ENCODE measurements at places on chromosomes 4 and X.

DNA sequence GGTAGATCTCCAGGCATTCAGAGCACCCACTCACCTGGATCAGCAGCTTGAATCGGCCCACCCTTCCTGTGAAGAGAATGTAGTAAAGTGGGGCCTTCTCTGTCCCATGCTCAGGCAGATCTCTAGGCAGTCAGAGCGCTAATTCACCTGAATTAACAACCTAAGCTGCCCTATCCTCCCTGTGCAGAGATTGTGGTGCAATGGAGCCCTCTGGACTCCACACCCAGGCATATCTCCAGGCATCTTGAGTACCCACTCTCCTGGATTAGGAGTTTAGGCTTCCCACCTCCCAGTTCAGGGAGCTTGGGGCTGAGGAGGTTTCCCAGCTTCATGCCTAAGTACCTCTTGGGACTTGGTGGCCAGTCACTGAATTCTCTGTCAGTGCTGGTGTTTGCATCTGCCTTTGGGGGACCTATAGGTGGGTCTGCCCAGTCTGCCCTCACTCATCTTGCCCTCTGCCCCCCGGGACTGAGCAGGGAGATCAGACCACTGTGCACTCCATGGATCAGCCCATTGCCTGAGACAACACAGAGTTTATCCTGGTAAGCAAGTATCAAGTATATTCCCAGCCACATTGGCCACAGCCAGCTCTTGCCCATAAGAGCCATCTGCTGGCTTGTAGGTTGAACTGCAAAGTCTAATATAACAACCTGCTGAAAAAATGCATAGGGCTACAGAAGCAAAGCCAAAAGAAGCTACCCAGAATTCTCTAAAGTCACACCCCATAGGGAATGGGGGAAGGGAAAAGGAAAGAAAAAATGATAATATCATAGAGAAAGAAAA, 372.9 kb downstream of the KLHL13 start:
- DNase-seq = no peak

GRCh38 chrX:50036426-50036825, 114.0 kb downstream of the CLCN5 start:
- DNase-seq = no peak

DNA sequence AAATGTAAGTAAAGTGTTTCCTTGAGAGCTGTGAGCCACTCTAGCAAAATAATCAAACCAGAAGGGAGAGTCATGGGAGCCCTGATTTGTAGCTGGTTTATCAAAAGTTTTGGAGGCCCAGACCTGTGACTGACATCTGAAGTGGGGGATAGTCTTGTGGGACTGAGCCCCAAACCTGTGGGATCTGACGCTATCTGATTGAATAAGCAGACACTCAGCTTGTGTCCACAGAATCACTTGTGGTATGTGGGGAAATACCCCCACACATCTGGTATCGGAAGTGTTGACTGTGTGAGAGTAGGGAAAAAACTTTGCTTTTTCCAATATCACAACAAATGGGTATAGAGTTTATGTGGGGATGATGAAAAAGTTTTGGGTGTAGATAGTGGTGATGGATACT, 35.4 kb downstream of the FUNDC1 start:
- DNase-seq = no peak

- no peak for DNase-seq
Measured at GRCh38 chr4:687971-688853, 739 bp downstream of the SLC49A3 start.

DNA sequence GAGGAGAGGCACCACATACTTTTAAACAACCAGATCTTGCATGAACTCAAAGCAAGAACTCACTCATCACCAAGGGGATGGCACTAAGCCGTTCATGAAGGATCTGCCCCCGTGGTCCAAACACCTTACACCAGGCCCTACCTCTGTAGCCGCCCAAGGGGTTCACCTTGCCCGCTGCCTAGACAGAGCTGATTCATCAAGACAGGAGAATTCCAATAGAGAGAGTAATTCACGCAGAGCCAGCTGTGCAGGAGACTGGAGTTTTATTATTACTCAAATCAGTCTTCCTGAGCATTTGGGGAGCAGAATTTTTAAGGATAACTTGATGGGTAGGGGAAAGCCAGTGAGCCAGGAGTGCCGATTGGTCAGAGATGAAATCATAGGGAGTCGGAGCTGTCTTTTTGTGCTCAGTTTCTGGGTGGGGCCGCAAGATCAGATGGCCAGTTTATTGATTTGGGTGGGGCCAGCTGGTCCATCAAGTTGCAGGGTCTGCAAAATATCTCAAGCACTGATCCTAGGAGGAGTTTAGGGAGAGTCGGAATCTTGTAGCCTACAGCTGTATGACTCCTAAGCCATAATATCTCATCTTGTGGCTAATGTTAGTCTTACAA, 364.7 kb downstream of the PCDH7 start:
- no peak for DNase-seq

DNA sequence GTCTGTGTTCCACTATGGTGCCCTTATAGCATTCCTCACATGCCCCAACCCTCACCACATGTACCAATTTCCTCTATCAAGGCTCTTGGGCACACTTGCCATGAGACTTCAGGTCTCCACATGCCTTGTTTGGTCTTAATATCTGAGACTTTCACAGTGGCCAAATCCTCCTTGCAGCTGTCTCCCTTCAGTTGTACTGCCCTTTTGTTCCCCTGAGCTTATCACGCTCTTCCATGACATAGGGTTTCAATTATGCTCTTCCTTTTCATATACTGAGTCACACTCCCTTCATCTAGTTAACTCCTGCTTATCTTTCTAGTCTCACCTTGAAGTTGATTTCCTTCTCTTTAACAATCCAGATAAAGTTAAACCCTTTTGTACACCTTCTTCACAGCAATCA, 212.9 kb downstream of the PDHA2 start:
- no peak for DNase-seq

- no peak for DNase-seq
Measured at GRCh38 chr4:98166731-98167041, 23.4 kb upstream of the STPG2 start.

DNA sequence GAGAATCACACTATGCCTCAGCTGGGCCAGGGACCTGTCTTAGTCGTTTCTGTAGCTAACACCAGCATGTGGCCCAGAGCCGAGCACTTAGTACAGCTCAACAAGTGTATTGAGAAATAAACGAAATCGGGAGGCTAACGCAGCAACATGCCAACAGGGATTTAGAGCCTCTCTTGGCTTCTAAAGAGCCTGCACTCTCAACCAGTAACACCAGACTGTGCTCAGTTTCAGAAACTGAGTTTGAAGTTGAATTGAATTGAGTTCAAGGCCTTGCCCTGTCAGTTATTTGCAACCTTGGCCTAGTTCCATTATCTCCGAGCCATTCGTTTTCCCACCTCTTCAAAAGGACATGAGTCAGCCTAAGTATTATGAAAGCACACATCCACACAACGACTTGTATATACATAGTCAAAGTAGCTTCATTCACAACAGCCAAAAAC, 71.3 kb upstream of the LDB2 start:
- no peak for DNase-seq

DNA sequence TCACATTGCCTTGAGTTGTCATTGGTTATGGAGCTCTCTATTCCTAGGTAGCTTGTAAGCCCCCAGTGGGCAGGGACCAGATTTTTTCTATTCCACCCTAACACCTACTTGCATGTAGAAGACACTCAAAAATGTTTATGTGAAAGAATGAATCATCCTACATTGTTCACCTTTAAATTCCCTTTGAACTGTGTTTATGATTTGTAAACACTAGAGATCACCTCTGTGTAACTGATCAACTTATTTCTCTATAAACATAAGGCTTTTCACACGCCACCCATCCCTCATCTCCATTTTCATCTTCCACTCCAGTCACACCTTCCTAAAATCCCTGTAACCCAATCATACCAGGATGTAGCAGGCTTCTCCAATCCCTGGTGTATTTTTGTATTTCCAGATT, 142.6 kb upstream of the LEF1 start:
- no peak for DNase-seq

DNA sequence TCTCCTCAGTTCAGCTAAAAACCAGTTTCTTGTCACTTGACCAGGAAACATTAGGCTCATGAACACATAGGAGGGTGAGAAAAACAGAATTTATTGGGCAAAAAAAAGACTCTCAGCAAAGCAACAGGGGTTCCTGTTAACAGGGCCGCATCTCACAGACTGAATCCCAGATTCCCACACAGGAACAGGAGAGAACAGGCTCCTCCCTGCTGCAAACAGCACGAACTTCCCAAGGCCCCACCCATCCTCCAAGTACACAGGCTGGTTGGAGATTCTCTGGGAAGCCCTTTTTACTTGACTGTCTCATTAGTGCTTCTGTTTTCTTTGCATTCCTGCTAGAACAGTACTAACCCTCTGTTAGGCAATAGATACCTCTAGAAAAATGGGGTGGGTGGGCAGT, 52.4 kb upstream of the IL21 start:
- DNase-seq = no peak

DNA sequence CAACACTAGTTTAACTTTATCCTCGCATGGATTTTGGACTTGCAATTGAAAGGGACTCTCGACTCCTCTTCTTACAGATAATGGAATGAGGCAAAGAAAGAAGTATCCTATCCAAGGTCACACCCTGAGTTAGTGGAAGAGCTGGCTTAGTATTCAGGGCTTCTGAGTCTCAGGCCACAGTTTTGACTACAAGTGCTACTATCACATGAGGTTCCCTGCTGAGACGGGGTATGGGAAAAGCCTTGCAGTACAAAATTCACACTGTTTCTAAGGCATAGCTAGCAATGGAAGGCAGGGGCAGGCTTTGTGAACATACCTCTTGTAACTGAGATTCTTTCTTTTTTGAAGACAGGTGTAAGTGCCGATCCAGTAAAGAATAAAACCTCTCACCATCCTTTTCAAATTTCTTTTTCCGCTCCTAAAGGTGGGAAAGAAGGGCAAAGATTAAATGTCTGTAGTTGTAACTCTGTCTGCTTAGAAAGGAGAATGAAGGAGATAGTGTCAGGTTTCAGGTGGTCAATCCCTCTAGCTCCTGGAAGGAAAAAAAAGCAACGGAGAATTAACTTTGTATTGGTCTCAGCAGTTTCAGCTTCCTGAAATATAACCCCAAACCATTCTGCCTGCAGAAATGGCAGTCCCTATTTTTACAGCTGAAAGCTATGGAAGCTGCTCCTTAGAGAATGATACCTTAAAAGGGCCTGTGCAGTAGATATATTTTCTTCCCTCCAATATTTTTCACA, 199.0 kb downstream of the OPHN1 start:
- DNase-seq = no peak

DNA sequence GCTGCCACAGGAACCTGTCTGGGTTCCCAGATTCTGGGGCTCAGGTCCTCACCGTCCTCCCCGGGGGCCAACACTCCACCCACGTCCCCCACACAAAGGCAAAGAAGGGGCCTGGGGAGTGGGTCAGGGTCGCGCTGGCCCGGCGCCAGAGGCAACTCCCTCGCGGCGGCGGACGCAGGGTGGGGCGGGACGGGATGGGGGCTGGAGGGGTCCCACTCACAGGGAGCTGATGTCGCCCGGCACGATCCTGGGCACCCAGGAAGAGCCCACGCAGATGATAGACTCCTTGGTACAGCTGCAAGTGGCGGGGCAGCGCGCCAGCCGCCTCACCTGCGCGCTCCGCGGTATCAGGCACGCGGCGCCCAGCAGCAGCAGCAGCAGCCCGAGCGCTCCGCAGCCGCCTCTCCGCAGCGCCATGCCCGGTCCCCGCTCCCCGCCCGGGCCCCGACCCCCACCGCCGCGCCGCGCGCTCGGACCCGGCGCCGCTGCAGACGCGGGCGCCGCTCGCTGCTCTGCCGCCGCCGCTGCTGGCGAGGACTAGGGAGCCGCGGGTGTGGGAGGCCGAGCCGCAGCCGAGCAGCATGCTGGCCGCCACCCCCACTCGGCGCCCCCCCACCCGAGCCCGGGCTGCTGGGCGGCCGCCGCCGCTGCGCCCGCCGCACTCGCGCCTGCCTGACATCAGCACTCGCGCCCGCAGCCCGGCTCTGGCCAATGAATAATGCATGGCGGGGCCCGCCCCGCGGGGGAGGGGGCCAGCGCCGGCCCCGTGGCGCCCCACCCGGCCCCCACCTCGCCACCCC, at the start of gene LGI2:
Gene LGI2, minus strand, starts transcription at position 670 of the 800 bp plus-strand sequence. Its CDS starts 253 bp downstream, at position 417.
- no peak for DNase-seq

GRCh38 chrX:46601283-46601682, 27.7 kb downstream of the CHST7 start:
- no peak for DNase-seq

DNA sequence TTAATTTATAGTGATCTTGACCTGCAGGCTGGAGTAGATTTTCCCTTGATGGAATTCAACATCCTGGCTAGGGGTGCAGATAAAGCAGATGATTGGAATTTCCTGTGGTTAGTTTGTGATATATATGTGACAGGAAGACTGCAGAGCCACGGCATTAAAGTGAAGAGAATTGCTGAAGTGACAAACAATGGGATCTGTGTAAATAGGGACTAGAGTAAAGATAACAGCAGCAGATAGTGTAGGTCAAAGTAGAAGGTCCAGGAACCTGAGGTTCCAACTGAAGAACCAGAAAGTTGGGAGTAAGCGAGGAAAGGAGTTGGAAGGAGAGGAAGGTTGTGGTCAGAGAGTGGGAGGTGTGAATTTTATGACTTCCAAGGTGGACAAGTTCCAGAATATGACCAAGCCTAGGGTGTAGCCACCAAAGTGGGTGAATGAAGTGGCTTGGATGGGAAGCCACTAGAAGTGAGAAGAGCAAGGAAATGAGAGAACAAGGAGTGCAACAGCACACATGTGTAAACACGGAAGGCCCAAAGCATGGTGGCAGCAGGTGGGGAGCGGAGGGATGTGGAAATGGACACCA, 325.0 kb downstream of the RAB28 start:
- no peak for DNase-seq

GRCh38 chr4:1097553-1097952, 15.8 kb downstream of the RNF212 start:
- DNase-seq = no peak

- DNase-seq = no peak
Measured at GRCh38 chrX:106249706-106250379, 81.7 kb downstream of the PWWP3B start.

DNA sequence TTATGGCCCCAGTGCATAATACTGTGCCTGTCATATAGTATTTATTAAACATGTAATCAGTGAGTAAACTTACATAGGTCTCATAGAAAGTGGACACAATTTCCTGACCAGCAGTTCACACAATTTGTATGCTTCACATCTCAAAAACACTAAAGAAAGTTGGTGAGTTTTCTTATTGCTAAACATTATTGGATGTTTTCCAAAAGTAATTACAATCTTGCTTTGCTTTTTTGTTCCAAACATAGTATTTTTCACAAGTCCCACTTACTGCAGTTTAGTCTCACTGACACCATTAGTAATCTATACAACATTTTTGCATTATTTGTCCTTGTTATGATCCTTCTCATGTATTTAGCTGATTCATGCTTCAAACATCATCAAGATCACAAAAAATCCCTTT, 132.5 kb downstream of the TBCK start:
- DNase-seq = no peak
